ENCODE measurements at places on chromosomes 5 and 9.

GRCh38 chr9:92425474-92425873 is 1.2 kb upstream of the OMD start:
- no peak for DNase-seq

DNA sequence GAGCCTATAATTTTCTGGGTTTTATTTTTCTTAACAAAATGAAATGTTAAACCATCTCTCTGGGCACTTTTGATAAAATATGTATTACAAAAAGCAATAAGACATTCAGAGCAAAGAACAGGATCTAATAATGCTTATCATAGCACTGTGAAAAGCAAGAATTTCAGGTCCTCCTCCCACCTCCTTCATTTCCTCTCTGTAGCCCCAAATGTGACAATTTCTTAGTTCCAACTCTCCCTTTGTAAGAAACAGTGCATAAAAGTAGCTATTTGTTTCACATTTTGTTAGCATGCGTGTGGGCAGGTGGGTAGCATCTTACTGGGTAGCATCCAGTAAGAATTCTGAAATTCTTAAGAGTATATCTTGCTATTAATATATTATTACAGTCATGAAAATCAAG is 130.9 kb upstream of the RASA1 start:
- no peak for DNase-seq

GRCh38 chr5:61319388-61320146 is 12.5 kb upstream of the ZSWIM6 start:
- DNase-seq, result no peak

DNA sequence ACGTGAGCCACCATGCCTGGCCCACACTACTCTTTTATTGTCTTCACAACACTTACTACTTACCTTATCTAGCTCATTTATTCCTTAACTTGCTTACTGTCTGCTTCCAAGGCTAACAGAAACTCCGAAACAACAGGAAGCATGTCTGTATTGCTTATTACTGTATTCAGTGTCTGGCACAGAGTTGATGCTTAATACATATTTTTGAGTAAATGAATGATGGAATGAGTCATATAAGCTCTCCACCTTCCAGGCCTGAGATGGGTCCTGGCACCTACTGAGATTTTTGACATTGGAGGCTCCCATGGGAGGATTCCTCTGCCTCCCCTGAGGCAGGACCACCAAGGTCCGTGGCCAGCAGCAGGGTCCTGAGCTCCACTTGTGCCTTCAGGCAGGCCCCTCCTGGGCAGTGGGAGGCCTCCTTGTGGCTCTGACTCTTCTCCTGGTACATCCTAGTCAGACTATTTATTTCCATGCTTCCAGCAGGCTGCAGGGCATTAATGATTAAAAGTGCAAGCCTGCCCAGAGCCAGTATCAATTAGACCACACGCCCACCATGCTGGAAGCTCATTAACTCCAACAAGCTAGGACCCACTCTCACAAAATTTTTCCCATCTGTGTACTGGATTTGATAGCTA is 76.5 kb upstream of the CTNNA1 start:
- DNase-seq, result no peak

GRCh38 chr5:151153766-151154272 is 3.8 kb downstream of the ANXA6 start:
- DNase-seq, result no peak

GRCh38 chr9:93417538-93417937 is 33.9 kb upstream of the FAM120A start:
- DNase-seq, result no peak

- no peak for DNase-seq
These were observed 15.1 kb downstream of the IFNA1 start for GRCh38 chr9:21455320-21455719.

GRCh38 chr9:136882109-136882946 is 4.0 kb upstream of the TRAF2 start:
- no peak for DNase-seq

DNA sequence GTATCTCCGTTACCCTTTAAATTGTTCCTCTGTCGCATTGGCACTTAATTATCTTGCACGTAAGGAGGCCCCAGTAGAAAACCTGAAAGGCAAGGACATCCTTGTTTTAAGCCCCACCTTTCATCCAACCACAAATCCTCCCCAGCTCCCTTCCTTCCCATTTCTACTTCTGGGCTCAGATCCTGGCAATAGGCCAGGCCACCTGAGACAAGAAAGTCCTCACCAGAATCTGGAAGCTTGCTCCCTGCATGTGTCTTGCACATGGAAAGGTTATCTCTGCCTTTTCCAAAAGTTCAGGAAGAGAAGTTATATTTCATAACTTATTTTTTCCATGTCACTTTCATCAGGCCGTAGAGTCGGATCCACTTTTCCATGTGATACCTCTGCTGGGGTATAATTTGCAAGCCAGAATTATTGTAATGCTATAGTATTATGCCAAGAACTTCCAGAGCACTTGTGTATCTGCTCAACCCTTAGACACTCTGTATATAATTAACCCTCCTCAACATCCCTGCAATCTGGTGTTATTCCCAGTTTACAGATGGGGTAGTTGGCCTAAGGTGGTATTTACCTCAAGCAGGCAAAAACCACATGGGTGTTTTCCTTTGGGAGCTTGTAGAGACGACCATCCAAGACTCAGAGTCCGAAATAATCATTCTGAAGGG is 2.6 kb upstream of the SHB start:
- no peak for DNase-seq

DNA sequence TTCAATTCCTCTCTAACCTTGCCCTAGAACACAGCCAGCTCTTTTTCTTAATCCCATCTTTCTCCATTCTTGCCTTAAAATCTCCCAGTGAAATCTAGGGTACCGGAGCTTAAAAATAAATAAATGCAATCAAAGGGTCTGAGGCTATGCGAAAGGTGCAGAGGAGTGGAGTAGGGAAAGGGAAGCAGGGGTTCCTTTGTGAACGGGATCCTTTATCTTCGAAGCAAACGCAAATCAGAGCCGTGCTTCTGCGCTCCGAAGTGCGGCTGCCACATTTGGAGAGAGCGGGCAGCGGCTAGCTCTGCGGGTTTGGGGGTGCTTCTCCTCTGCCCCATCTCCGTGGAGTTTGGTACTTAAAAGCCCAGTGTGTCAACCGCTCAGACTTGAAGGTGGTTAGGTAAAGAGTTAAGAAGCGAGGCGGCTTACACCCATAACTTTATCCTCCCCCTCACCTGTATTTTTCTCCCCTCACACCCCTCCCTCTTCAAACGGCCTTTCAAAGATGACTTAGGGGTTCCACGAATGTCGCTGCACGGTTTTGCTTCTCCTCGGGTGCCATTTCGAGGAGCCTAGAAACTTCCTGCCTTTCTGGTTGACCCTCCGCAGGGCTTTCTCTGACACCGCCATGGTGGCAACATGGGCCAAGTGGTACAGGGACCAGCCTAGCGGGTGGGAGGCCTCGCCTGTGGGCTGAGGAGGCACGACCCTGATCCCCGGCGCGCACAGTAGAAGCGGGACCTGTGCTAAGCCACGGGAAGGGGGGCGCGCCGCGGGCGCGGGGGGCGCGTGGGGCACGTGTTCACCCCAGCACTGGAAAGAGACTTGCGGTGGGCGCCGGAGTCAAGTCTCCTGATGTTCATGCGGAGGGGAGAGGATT is 31.7 kb upstream of the NFIB start:
- DNase-seq, result no peak

DNA sequence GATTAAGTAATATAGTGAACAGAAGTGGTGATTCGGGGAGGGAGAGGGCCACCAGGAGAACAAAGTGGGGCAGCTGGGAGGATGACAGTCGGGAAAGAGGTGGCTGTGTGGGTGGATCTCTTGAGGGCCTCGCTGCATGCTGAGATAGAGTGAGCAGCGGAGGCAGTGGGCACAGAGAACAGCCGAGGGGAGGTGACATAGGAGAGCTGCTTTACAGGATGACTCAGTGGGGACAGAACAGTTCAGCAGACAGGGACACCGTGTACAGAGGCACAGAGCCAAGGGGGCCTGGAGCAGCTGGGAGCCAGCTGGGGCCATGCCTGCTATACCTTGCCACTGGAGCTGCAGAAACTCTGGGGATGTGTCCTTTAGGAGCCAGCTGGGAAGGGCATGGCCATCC is 273.9 kb downstream of the GADD45G start:
- no peak for DNase-seq

DNA sequence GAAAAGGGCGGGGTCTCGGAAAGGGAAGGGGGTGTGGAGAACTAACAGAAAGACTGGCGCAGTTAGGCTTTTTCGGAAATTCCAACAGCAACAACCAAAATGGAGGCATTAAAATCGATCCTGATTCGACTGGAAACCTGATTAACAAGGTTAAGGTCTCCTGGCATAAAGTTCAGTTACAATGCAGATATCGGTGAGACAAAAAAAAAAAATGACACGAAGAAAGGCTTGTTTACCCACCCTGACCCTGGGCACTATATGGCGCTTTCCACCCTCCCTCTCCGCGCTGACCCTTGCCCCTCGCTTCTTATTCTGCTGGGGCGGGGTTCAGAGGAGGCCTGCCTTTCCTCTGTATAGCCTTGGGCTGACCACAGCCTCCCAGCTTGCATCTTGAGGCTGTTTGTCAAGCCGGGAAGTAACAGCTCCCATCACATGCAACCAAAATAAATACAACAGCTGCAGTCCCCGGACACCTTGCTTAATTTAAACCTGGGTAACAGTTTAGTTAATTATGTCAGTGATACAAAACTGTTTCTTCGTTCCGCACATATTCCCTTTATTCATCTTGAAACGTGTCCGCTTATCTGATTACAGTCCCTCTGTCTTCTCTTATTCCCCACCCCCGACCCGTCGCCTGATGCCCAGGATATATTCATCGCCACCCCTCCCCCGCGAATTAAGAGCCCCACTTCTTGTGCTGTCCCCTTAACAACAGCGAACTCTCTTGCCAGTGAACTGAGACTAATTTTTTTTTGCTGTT is 795 bp upstream of the PJA2 start:
- peak; percentile 73 for DNase-seq

GRCh38 chr5:51599587-51599986 is 216.3 kb downstream of the ISL1 start:
- DNase-seq, result no peak

- DNase-seq, result no peak
These were observed 524 bp downstream of the FUBP3 start for GRCh38 chr9:130579738-130580463.

GRCh38 chr9:95250462-95251221 is 66.9 kb downstream of the FANCC start:
- no peak for DNase-seq

DNA sequence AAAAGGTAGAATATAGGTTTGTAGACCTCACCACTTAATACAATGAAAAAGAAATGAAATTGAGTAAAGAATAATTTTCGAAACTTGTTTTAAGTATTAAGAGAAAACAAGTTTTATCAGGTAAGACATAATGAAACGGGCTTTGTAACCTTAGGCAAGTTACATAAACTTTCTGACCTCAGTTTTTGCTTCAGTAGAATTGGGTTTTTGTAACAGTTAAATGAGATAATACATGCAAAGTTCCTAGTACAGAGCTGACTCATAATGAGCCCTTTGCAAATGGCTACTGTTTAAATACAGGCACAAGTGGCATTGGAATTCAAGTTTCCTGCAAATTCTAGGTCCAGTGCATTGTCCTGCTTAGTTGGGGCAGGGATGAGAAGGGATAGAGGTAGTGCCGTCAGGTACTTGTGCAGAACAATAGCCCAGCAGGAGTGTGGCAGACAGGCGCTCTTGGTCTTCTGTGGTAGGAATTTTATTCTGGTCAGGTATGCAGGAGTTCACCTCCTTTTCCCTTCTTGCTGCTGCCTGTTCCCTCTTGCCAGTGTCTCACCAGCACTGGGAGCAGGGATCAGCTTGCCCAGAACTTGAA is 203.8 kb downstream of the PBX3 start:
- no peak for DNase-seq

- no peak for DNase-seq
These were observed 13.0 kb upstream of the SCGB3A1 start for GRCh38 chr5:180604271-180604670.

DNA sequence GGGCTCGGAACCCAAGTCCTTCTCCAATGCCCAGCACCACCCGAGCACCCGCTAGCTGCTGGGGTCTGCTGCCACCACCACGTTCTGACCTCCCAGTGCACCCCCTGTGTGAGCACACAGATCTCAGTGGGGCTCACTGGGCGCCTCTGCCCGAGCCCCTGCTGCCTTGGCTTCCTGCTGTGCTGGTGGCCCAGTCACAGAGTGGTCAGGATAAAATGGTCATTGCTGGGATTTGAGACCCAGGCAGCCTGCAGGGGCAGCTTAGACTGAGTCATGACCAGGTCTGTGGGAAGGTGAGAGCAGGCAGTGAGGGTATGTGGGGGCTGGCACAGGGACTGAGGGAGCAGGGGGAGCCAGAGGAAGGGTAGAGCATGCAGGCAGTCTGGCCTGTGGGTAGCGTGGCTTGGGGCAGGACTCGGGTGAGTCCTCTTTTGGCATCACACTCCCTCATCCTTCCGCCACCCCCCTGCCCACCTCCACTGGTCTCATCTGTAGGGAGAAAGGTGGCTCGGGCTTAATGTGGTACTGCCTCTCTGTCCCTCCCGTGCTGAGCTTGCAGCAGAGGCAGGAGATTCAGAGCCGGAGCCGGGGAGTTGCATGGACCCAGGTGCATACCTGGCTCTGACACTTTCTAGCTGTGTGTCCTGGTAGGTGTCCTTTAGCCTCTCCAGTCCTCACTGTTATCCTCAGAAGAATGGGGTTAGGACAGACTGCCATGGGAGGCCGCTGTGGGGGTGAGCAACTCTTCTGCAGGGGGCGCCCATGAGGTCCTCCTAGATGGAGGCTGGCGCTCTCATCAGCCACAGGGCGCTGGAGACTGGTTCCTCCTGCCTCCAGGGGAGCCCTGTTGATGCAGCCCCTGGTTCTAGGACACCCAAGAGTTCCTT is 32.1 kb downstream of the USP20 start:
- no peak for DNase-seq

- DNase-seq, result no peak
These were observed 51.8 kb downstream of the AMBP start for GRCh38 chr9:114026335-114026734.

GRCh38 chr9:114271556-114272510 is 51.1 kb upstream of the ORM1 start:
- no peak for DNase-seq

DNA sequence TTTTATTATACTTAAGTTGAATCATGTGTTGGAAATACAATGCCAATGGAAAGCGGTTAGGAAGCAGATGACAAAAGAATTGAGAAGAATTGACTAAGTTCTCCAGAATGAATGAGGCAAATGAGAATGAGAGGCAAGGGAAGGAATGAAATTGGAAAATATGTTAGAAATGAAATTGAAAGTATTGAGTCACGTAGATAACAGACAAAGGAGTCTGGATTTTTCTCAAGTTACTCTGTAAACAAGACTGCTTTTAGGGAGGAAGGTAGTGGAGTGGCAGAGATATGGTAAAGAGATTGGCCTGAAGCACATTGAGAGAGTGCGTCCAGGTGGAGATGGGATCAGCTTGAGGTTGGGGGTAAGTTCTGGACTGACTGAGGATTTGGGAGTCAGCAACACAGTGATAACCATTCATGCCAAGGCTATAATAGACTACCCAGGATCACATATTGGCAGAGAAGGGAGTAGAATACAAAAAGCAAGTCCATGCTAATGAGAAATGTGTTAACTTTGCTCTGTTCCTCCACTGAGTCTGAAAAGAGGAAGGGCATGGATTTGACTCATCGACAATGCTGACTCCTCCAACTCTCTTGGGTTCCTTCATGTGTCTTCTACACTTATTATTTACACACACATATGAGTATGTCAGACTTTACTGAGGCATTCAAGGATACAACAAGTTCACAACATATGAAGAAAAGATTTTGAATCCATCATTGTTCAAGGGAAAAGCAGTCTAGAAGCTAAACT is 814.2 kb upstream of the ZNF608 start:
- no peak for DNase-seq

GRCh38 chr9:105632807-105633206 is 29.4 kb upstream of the TAL2 start:
- DNase-seq, result no peak
